Liver (tissue), 10 donors: ENCODE measurements at places on chromosomes 6 and 20. TPM values are rescaled to one million over a fixed set of nuclear protein-coding genes. Genes with fewer than 3 reads are reported as not detected.

DNA sequence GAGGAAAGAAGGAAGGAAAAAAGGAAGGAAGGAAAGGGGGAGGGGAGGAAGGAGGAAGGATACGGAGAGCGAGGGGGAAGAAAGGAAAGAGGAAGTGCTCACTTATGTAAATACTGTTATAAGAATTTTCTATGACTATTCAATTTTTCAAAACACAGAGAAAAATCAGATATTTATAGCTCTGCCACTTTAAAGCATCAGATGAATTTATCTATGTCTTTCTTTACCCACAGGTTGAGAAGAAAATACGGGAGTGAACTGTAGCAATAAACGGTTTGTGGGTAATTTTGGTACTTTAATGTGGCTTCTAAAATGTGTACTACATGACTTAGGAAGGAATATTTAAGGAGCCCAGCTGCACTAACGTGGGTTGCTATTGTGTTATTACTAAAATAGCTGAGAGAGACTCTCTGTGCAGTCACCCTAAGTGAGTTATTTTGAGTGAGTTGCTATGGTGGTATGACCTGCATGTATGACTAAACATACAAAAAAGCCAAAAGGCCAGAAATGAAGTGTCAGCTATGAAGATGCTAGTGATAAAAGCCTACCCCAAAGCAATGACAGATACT, 225.5 kb downstream of the SOD2 start:
- no peak for DNase-seq

GRCh38 chr6:168507730-168508129, 66.7 kb downstream of the SMOC2 start:
- DNase-seq: no peak

GRCh38 chr6:160461641-160462040, 113.5 kb downstream of the SLC22A3 start:
- no peak for DNase-seq

Gene CMTR1
- 25.5 TPM for total RNA-seq

Gene VNN1
- 2.7 TPM for total RNA-seq

- DNase-seq: no peak
Observed at GRCh38 chr6:118504611-118505010, 43.5 kb upstream of the PLN start.

GRCh38 chr20:46773680-46774079, 64.2 kb downstream of the SLC2A10 start:
- no peak for DNase-seq
